Stimulated activated CD4-positive, alpha-beta T cell treated with anti-CD3 and anti-CD28 coated beads, TNF-alpha, amount 100 ng/mL, for 24 hours (primary cell): ENCODE measurements at places on chromosomes 7 and 10.
A peak's percentile ranks its signal among the peaks of the same experiment; 100 is the strongest.

- no peak for DNase-seq
These were observed 60.6 kb downstream of the LMBR1 start for GRCh38 chr7:156832195-156832877.

DNA sequence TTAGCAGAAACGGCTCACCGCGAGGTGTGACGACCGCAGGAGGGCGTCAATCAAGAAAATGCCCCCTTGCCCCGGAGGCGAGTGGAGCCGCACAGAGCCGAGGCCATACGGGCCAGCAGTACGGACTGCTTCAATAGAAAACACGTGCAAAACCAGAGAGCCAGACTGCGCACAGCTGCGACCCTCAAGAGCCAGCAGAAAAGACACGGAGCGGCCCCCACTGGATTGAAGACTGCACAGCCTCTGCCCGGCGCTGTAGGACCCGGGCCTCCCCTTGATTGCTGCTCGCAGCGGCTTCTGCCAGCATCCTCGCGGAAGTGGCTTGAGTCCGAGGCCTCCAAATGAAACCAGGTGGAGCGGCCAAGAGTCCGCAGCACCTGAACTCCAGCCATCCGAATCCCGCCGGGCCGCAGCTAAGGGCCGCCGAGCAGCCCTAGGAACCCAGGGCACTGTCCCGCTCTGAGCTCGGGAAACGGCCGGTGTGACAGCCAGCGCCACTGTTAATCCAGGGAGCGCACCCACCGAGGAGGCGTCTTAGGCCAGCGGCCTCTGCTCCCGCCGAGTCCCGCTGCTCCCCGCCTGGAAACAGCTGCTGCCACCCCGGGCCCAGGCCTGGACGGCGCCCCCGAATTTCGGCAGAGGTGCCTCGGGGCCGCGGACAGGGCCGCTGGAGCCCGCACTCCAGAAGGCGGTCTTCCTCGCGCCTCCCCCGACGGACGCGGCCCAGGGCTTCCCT is 660 bp upstream of the HHEX start:
- no peak for DNase-seq

DNA sequence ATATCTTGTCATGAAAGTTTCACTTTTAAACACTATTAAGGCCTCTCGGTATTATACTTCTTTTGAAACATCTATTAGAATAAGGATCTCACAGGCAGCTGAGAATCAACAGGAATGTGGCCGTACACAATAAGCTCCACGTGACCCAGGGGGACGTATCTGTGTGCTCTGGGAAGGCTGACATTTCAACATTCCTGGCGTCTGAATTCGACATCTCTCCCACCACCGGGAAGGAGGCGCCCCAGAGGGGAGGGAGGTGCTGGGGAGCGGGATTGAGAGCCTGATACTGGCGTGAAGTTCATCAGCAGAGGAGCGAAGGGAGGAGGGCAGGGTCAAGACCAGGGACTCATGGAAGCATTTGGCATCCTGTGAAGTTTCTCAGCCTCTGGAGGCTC is 401.3 kb downstream of the DNAJB6 start:
- no peak for DNase-seq

GRCh38 chr10:96587264-96588059 is 650 bp upstream of the TM9SF3 start:
- DNase-seq = peak; percentile 4

GRCh38 chr7:100163006-100163531 is 4.5 kb upstream of the TRAPPC14 start:
- DNase-seq = no peak

DNA sequence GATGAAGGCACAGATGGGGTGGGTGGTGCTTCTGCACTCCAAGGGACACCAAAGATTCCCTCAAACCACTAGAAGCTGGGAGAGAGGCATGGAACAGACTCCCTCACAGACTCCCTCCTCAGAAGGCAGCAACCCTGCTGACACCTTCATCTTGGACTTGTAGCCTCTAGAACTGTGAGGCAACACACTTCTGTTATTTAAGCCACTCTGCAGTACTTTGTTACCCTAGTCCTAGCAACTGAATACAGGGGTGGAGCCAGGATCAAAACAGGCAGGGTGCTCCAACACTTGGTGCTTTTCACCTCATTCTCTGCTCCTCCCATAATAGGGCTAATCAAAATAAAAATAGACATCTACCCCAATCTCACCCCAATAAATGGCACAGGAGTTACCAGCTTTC is 2.3 kb upstream of the GSTO1 start:
- DNase-seq = no peak

- DNase-seq = no peak
These were observed 117.2 kb downstream of the MYOF start for GRCh38 chr10:93364966-93365365.

DNA sequence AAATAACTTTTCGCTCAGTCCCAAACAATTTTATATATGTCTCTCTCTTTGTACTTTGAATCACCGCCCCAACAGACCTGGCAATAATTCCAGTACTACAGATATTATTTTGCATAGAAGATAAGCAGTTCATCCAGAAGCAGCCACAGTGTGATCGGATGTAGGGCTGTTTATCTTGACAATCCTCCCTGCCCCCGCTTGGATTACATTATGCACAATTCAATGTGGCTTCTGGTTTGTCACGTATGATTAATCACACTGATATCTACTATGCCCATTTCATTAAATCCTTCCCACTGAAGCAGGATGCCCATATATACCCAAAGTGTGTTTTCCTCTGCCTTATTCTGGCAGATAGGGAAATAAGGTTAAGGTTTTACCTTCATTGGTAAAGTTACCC is 115.2 kb downstream of the PDE1C start:
- DNase-seq = no peak

GRCh38 chr10:35341521-35341920 is 5.2 kb downstream of the CCNY start:
- no peak for DNase-seq

GRCh38 chr7:6416516-6417145 is 31.1 kb downstream of the DAGLB start:
- DNase-seq = no peak

DNA sequence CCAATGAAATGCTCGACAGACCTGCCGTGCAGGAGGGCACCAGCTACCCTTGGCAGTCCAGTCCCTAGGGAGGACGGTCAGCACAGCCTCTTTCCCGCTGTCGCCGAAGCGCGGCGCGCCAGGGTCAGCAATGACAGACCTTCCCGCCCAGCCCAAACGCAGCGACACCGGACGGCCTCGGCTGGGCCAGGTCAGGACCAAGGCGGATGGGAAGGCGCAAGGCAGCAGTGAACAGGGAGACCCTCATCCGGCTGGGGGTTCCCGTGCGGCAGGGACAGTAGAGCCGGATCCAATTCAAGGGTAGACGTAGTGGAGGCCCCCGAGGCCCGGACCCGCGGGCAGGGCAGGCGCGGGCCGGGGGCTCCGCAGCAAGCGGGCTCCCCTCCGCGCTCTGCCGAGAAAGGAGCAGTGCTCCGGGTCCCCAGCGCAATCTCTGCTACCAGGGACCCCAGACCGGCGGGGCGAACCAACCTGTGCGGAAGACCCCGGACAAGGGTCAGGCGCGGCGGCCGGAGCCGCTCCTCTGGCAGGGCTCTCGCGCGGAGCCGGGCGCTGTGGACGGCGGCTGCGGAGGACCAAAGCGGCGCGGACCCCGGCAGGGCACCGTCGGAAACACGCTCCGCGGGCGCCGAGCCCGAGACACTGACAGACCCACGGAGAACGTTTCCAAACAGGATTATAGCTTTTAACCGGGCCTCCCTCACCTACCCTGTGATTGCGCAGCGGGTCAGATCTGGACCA is at the start of gene SEC31B:
Gene SEC31B (minus strand): TSS at position 551 of the 741 bp plus-strand sequence. CDS start 2,909 bp downstream, outside the sequence.
- no peak for DNase-seq

DNA sequence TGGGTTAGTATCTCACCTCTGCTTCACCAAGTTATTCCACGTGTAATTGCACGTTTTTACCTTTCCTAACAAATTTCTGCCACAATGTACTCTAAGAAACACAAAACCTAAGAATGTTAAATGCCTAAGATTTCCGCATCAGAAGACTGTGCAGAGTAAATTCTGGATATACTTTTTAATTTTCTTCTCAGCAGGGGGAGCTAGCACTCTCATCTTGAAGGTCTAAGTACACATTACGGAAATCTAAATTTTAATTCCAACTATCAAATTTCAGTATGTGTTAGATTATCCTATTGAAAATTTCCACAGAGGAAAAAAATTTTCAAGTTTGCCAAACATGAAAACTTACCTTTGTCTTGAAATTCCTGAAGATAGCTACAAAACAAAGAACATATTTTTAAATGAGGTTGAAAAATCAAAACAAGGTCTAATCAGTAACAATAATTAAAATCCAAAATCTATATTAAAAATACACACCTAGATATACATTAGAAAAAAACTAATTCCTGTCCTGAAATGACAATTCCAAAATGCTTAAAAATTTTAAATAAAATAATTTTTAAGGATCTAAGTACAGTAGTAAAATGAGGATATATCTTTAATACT is 10.5 kb downstream of the SKAP2 start:
- DNase-seq = no peak

DNA sequence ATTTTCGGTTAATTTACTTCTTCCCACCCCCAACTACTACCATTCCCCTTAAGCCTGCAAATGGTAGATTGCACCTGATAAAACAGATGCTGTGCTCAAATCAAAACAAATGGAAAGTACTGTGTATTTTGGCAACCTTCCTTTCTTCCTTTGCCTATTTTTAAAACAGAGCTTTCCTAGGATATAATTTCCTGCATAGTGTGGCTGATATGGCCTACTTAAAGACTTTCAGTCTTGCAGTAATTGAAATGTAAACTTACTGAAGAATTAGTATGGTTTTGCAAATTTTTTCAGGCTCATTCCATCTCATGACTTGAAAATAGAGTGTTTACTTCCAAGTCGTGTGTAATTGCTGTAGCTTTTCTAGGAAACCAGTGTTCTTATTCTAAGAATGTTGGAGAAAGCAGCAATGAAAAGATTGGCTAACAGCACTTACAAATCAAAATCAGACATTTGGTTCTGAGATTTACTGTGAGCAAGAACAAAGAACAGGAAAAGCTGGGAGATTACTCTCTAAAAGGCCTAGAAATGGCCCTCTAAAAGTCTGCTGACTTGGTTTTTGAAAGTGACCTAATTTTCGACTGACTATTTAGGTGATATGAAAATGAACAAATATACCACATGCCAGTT is 52.0 kb downstream of the REEP3 start:
- no peak for DNase-seq

- no peak for DNase-seq
These were observed 25.8 kb upstream of the SLF2 start for GRCh38 chr10:100886963-100887362.

DNA sequence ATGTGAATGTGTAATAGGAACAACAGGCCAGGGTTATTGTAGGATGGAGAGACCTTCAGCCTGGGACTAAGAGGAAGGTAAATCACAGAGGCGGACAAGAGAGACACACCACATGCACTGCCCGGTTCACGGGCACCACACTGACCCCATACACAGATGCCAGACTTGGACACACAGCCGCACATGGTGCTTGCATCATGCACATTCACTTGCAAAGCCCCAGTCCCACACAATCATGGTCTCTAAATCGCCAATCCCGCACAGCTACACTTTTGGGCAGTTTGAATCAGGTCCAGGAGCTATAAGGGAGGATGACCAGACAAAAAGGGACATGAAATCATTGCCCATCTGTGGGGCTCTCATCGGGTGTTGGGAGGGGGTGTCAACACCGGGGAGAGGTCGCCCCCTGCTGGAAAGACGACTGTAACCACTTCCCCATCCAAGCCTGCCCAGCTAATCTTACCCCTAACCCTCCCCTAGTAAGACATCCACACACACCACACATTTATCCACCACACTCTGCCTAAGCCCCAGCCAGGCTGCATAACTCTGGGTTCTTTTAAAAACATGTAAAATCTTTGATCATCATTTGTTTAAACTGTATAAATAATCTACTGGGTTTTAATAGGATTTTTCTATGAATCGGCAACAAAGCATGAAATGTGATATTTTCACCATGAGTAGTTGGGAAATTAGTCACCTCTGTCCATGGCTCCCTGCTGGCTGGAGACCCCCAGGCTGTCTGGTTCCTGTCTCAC is 40.5 kb upstream of the SLF2 start:
- peak; percentile 70 for DNase-seq

- no peak for DNase-seq
These were observed 1.3 kb downstream of the GLI3 start for GRCh38 chr7:42235741-42236161.

- DNase-seq = no peak
These were observed 40.0 kb downstream of the ZCCHC24 start for GRCh38 chr10:79405221-79405994.

DNA sequence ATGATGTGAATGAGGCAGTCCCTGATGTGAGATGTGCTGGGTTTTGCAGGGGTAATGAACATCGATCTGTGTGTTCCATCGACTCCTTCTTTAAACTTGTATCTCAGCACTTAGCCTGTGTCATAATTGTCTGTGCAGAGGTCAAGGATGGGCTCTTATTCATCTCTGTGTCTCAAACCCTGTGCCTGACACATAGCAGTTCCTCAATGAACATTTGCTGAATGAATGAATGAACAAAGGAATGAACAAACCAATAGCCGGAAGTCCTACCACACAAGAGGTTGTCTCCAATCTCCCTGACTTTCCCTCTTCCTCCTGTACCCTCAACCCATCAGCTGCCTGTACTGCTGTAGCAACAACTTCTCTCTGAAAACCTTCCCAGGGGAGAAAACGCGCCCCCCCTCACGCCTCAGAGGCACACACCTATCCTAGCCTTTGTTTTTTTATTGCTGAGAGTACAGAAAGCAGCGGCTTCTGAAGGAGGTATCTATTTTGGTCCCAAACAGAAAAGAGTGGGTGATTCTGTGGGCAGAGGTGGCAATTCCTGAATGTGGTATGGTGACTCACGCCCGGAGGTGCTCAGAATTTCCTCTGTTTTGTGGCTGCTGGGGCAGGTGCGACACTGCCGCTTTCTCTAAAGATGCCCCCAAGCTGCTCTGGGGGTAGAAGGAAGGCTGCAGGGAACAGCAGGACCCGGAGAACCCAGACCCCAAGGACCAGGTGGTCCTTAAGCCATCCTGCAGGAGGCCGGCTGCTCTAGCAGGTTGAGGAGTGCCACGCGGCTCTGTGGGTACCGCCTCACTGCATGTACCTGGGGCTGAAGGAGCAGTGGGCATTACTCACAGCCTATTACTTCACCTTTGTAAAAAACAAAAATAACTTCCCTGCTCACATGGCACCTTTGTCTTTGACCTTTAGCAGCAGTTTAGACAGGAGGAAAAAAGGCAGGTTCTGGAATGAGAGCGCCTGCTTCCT is 9.6 kb downstream of the IL2RA start:
- peak; percentile 83 for DNase-seq

DNA sequence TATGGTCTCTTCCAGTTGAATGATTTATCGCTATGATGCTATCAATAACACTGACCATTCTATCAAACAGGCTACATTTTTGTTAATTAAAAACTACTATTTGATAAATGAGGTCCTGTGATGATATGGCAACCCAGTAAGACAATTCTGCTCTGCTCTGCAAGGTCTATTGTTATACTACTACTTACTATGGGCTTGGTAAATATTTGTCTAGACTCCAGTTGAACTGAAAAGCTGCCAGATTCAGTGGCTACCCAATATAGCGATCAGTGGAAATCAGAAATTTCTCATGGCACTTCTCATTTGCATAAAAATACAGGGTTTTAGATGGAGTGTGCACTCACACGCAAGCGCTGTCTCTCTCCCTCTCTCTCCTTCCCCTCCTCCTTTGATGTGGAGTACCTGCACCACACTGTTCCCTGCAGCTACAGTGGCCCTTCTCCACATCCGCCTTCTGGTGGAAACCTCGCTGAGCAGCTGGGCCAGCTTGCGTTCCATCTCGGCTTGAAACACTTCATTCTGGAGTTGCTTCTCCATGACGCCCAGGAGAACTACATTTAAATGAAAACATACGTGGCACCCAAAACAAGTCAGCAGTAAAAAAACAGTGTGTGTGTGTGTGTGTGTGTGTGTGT is 77.9 kb downstream of the KIAA1549 start:
- peak; percentile 73 for DNase-seq

- no peak for DNase-seq
These were observed 307.7 kb downstream of the BICC1 start for GRCh38 chr10:58820386-58820785.

GRCh38 chr7:74029991-74030415 is 2.0 kb downstream of the ELN start:
- no peak for DNase-seq
